ENCODE measurements at places on chromosomes 1 and 21.
A peak's percentile ranks its signal among the peaks of the same experiment; 100 is the strongest.

- DNase-seq, result no peak
Measured at GRCh38 chr1:203084588-203085527, 954 bp downstream of the MYOG start.

GRCh38 chr1:159866905-159867663, 4.6 kb upstream of the VSIG8 start:
- DNase-seq, result no peak

DNA sequence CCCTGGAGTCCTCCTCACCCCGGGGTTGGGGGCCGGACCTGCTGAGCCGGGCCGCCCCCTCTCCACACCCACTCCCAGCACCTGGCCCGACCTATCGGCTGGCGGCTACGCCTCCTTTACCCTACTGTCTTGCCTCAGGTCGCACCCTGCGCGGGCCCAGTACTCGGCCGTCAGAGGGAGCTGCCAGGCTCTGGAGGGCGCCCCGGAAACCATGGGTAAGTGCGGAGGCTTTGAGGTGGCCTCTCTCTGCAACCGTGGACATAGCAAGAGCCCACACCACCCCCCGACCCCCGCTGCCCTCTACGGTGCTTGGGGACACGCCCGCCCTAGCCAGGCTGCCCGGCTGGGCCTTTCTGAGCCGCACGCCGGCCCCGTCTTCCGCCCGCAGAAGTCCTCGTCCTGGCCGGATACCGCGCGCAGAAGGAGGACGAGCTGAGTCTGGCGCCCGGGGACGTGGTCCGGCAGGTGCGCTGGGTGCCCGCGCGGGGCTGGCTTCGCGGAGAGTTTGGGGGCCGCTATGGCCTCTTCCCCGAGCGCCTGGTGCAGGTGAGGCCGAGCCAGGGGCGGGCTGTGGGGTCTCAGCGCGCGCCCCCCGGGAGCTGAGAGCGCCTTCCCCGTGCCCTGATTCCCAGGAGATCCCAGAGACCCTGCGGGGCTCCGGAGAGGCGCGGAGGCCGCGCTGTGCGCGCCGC, at the start of gene SH3D21:
Gene SH3D21, plus strand, starts transcription at position 159 of the 692 bp plus-strand sequence. Its CDS starts 53 bp downstream, at position 212.
- DNase-seq, result peak; percentile 48

DNA sequence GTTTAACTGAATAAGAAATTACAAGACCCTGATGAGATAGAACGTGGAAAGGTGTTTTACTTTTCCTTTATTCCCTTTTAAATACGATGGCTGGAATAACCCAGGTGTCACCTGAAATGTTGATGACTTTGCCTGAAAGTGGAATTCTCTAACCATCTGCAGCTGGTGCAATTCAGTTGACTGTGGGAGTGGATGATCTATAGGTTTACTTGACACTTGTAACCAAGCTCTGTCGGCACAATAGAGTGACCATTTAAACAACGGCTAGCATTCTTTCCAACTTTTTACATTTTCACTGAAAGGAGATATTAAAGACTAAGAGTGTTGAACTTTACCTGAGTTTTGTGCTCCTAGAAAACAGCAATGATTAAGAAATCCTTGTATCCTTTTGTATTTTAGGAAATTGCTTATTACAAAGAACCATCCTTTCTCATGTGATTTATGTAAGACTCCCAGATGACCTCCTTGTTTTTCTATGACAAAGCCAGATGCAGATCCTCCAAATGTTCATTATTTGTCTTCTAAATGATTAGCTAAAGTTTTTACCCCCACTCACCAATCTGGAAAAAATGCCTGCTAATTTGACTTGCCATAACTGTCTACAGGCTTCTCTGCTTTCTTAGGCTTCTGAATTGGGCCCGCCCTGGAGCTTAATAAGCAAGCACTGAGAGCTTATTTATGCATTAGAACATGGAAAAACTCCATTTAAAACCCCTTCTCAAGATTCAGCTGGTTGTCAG, 129.5 kb upstream of the LRRC7 start:
- no peak for DNase-seq

DNA sequence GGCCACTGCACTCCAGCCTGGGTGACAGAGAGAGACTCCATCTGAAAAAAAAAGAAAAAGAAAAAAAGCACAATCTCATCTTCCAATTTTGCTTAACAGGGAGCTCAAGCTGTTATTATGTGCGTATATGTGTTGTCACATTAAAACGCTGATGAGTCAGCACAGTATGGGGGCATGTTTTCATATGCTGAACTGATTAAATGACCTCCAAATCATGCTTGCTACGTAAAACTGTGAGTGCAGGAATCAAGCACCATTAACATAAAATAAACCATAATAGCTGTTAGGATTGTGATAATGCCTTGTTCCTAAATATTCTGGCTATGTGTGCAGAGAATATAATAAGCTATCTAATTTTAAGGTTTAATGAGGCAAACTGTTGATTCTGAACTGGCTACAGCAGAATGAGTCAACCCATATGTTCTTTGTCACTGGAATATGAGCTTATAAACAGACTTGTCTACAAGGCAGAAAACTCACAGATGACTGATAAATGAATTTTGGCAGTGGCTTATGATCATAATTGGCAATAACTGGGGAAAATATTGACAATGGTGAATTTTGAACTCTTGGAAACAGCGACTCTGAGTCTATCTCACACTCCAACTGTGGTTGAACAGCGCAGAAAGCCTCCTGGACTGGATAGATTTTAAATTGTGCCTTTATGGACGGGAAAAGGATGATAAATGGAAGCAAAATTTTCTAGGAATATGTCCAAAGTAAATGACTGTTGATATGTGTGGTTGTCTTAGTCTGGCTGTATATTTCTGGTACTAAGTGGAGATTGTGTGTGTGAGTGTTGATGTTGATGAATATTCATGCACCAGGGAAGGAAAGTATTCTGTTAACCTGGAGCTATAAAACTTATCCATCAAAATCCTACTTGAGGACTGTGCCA, 75.5 kb downstream of the VCAM1 start:
- no peak for DNase-seq

- DNase-seq, result no peak
Measured at GRCh38 chr1:55275151-55275748, 60.1 kb upstream of the USP24 start.

GRCh38 chr1:90048043-90048442, 53.1 kb downstream of the ZNF326 start:
- no peak for DNase-seq

GRCh38 chr1:170460001-170460400, 72.0 kb upstream of the GORAB start:
- no peak for DNase-seq

DNA sequence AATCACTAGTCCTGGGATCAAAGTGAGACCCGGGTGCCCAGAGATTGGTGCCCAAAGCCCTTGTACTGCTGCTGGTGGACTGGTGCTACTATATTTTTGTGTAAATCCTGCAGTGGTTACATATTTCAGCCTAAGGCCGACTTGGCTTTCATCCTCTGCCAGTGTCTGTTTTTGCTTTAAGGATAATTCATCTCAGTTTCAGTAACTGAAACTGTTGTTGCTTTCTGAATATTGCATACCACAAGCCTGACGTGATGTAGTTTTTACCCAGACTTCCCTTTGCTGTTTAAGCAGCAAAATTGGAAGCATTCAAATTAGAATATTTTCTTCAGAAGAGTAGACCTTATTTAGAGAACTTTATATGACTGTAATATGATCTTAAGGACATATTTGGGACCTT, 341.8 kb downstream of the RYR2 start:
- no peak for DNase-seq

GRCh38 chr1:236451796-236452373, 57.8 kb downstream of the EDARADD start:
- peak; percentile 28 for DNase-seq

DNA sequence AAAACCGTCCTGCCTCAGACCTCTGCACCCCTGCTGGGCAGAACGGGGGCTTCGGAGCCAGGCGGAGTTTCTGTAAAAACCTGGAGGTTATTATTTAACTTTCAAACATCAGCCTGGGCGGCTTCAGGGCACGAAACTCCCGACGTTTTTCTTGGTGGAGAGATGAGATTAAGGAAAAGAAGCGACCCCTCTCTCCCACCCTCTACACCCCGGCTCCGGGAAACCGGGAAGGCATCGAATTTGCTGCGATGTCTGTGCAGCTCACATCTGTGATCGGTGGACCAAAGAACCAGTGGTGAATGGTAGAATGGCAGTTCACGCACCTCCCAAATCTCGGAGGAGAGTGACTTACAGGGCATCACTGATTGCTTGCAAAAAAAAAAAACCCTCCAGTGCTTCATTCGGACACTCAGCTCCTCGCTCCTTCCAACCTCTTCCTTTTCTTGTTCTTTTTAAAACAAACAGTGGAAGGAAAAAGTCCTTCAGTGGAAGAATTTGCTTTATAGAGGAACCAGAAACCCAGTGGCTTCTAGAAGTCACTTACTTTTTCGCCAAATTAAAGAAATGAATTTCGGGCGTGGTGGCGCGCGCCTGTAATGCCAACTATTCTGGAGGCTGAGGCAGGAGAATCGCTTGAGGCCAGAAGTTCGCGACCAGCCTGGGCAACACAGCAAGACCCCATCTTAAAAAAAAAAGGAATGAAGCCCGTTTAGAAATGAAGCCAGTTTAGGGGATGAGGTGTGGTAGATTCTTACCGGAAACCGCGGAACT, 884 bp downstream of the PHACTR4 start:
- DNase-seq, result peak; percentile 4

DNA sequence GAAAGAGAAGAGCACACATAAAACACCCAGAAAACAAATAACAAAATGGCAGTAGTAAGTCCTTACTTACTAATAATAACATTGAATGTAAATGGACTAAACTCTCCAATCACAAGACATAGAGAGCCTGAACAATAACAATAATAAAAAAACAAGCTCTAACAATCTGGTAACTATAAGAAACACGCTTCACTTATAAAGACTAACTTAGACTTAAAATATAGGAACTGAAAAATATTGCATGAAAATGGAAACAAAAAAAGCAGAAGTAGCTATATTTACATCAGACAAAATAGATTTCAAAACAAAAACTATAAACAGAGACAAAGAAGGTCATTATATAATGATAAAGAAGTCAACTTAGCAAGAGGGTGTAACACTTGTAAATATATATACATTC, 83.1 kb upstream of the LYPLAL1 start:
- no peak for DNase-seq

DNA sequence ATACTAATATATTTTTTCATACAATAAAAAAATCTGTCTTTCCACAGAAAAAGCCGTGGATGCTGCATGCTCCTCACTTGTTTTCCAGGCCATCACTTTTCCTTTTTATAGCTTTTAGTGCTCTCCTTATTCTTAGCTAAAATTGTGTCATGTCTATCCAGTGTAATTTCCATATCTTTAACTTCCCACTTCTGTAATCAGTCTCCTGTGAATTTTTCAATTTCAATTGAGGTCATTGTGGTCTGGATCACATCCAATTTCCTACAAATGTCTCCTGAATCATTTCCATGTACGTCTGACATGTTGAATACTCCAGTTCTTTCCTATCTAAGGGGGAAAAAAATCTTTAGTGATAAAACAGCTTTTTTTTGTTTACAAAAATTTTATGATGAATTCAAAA, 838.2 kb upstream of the B3GALT2 start:
- DNase-seq, result no peak

DNA sequence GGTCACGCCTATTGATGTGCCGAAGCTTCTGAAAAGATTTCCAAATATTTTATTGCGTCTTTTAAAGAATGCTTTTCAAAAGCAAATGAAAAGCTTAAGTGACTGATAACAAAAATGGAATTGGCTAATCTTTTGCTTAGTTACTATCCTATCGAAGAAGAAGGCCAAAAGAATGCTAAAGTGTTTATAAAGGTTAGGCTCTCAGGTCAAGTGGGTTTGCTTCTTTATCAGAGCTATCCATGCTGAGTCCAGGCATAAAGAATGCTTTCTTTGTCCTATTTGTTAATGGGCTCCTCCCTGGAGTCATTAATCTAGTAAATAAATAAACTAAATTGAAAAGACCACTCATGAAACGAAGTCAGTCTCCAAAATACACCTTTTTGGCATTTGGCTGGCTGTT, 133.4 kb upstream of the LYPLAL1 start:
- no peak for DNase-seq

- no peak for DNase-seq
Measured at GRCh38 chr1:113734357-113735055, 24.8 kb downstream of the PHTF1 start.

DNA sequence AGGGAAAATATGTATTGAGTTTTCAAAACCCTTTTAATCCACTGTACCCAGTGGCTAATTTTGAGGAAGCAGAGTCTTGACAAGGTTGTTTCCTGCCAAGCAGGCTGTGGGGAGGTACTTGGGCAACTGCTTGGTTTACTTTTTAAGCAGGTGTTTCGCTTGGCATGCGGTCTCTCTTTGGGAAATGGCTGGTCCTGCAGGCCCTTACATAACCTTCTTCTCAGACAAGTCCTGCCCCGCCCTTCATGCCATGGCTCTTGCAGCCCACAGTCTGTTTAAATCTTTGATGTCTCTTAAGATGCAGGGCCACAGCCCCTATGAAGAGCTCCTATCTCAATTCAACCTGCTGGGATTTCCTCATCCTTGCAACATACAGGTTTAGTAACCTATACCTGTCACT, 36.0 kb upstream of the ABCD3 start:
- DNase-seq, result no peak

- no peak for DNase-seq
Measured at GRCh38 chr21:32424674-32425073, 12.2 kb downstream of the EVA1C start.

DNA sequence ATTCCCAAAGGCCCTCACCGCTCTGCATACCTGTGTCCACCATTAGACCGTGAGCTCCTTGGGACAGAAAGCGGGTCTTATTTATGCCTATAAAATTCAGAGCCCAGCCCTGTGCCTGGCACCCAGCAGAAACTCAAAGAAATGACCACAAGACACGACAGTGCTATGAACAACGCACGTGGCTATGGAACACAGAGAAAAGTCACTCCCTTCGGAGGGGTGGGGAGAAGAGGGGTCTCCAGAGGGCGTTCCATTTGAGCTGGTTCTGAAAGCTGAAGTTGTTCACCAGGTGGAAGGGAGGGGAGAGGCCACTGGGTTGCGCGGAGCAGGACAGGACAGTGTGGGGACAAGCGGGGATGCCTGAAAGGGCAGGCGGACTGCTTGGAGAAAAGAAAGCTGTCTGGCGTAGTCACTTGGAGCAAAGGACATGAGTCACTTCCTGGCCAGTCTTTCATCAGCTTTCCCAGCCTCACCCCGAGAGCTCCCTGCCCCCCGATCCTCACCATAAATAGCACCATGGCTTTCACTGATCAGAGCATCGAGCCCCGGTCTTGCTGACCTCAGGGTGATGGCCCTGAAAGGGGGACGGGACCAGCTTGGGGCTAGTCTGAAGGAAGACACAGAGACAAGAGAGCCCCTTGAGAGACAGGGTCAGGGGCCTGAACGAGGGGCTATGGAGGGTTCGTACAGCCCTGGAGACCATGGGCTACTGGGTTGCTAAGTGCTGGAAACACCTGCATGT, 28.5 kb downstream of the ECE1 start:
- no peak for DNase-seq

DNA sequence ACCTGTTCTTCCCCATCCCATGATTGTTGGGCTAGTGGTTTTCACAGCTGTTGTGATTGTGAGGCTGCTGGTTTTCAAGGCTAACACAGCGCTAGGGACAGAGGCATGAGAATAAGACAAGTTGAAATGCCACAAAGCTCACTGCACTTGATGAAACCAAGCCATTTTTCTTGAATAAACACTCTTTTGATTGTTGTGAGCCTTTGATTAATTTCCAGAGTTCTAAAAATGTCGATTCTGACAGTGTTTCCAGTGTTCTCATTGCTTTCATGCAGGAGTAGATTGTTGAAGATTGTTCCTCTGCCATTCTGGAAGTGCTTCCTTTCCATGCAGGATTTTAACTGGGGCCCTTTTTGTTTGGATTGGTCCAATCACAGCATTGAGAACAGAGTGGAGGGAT, 134.9 kb upstream of the GRIK3 start:
- no peak for DNase-seq

GRCh38 chr1:185861630-185862029, 127.4 kb downstream of the HMCN1 start:
- no peak for DNase-seq

GRCh38 chr1:207581496-207582153, 63.3 kb upstream of the CR1L start:
- no peak for DNase-seq
